Activated CD4-positive, alpha-beta T cell treated with anti-CD3 and anti-CD28 coated beads for 24 hours (primary cell): ENCODE measurements at places on chromosomes 12 and 14.

GRCh38 chr12:62537551-62537950, 70.9 kb downstream of the MON2 start:
- no peak for DNase-seq

DNA sequence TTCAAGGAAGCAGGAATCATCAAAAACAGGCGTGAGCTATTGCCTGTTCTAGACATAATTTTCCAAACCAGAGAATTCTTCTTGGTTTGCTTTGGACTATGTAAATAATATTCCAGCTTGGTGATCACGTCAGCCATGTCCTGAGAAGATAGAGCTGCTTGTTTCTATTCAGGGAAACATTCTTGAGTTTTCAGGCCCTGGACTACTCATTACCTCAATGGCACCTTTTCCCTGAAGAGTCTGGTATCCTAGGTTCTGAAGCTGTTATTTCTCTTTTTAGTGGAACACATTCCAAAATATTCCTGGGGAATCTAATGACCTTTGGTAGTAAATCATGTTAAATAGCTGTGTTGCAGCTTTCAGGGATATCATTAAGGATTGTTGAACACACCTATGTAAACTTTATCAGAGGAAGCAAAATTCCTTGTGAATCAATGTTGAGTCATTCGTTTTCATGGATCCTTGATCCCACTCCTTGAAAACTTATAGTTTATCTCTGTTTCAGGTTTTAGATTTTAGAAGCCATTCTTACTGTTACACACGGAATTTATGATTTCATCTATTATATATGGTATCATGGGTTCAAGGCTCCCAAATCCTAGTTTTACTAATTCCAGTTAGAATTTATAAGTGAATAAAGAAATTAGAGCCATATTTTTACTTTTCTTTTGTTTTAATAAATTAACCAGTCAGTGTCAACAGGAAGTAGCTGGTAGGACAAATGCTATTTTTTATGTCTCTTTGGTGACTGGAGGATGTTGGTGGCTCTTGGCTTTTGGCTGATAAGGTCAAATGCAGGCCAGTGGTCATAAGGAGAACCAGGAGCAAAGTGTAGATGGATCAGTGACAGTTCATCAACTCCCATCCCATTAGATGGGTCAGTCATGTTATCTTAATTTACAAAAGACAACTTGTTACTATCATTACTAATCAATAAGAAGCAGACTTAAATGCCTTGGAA, 380.1 kb downstream of the ZFP36L1 start:
- no peak for DNase-seq

GRCh38 chr12:53751336-53752191, at the start of gene CISTR:
CISTR (minus strand) TSS chr12:53751979.
- DNase-seq, result no peak

DNA sequence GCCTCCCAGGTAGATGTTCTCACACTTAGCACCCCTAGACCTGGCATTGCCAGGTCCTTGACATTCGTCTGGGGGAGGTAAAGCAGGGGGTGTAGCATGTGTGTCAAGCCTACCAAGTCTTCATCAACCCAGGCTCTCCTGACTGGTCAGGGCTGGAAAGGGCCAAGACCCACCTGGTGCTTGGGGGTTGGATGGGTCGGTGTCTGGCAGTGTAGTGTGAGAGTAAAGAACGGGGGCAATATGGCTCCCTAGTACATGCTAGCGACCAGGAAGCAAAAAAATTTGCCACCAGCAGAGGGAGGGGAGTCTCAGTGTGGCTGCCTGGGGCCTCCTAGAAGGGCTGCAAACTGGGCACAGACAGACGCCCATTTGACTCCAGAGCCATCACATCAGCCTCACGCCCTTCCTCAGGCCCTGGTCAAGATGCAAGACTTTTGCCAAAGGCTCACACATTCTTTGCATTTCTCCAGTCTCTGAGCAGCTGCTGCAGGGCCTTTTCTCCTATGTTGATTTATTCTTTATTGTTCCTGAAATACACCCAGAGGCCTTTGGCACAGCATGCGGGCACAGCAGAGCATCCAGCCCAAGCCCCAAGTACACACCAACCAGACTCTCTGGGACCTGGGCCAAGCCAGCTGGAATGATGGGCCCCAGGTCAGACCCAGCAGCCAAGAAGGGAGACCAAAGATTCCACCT, 38.3 kb upstream of the PNMA1 start:
- DNase-seq, result no peak

- DNase-seq, result no peak
These were observed 17.2 kb downstream of the USP30 start for GRCh38 chr12:109069307-109070271.

DNA sequence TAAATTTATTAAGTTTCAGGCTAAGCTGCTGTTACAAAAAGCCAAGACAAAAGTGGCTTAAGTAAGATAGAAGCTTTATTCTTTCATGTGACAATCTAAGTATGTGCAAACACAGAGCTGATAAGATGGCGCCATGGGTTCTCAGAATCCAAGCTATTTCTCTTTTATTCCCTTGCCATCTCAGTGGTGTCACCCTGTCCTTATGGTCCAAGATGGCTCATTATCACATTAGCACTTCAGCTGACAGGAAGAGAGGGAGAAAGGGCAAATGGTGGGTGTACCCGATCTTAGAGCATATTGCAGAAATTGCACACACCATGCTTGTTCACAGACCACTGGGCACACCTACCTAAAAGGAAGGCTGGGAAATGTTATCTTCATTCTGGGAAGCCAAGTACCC, 211.7 kb downstream of the TMTC2 start:
- DNase-seq, result no peak

DNA sequence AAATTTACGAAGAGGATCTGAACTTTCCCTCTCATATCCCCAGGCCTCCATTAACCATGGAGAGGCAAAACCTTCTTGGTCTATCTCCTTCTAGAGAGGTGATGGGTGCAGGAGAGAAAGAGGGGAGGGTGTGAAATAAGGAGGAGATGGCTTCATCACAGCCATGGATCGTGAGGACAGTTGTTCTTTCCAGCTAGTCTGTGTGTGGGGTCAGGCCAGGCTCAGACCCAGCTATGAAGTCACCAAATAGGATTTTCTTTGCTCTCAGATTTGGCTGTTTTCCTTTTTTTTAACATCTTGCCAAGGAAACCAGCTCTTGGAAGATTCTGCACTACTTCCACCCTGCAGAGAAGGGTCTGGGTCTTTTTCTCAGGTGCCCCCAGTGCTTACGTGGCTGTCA, 64.9 kb upstream of the FAM181A start:
- no peak for DNase-seq

DNA sequence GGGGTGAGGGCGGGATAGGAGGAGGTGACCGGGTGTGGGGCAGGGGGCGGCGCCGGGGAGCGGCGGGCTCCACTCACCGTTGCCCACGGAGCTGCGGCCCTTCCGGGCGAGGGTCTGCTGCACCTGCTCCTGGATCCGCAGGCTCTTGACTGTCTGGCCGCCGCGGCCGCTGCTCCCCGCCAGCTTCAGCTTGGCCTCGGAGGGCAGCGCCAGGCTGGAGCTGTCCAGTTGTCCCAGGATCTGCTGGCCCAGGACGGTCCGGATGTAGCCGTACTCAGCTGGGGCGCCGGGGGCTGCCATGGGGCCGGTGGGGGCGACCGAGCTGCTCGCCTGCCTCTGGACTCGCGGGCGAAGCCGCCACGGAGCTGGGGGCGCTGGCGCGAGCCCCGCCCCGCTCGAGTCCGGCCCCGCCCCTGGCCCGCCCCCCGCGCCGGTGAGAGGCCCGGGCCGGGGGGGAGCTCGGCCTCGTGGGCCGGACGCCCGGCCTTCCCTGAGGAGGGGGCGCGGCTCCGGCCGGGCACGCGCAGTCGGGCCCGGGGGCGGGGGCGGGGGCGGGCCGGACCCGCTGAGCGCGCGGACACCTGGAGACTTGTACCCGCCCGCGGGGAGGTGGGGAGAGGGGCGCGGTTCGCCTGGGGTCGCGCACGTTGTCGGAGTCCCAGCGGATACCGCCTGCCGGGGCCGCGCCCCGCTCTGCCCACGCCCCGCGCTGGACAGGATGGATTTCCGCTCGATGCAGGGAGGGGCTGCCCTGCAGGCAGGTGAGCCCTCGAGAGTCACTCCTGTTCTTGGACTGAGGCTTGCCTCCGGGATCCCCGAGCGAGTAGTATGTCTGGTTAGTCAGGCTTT, at the start of gene PKP2:
TSS of gene PKP2 (minus strand) at position 346 of the 849 bp plus-strand sequence. CDS start at position 300, 46 bp downstream.
- DNase-seq, result no peak

- DNase-seq, result peak; percentile 61
These were observed 3.2 kb upstream of the DYNC1H1 start for GRCh38 chr14:101961011-101961721.

- DNase-seq, result no peak
These were observed 16.4 kb upstream of the SRP54 start for GRCh38 chr14:34966413-34966812.

DNA sequence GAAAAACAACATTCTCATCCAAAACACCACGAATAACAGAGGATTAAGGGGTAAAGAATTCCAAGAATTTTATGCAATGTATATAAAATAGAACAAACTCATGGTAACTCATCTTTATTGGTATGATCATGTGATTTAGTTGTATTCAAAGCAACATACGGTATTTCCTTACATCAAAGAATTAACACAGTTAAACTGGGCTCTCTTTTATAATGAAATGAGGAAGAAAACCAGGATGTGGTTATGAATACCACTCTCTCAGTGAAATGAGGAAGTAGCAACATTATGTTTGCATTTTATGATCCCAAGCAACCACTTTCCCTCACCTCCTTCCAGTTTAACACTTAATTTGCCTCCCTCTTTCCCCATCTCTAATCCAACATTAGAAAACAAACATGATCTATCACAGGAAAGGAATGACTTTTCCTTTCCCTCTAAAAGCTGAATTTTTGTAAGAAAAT, 22.9 kb downstream of the SPTLC2 start:
- no peak for DNase-seq

- DNase-seq, result no peak
These were observed 187.7 kb downstream of the PHETA1 start for GRCh38 chr12:111181143-111181726.

GRCh38 chr12:101439236-101439635, 31.7 kb upstream of the ARL1 start:
- no peak for DNase-seq

- no peak for DNase-seq
These were observed 5.2 kb upstream of the SLC8B1 start for GRCh38 chr12:113340061-113340460.

GRCh38 chr12:3231399-3231876, 154.3 kb downstream of the TSPAN9 start:
- DNase-seq, result no peak

- DNase-seq, result no peak
These were observed 561.5 kb downstream of the TMEM121 start for GRCh38 chr14:106087837-106088236.

- no peak for DNase-seq
These were observed 26.6 kb downstream of the FUT8 start for GRCh38 chr14:65439117-65439516.

DNA sequence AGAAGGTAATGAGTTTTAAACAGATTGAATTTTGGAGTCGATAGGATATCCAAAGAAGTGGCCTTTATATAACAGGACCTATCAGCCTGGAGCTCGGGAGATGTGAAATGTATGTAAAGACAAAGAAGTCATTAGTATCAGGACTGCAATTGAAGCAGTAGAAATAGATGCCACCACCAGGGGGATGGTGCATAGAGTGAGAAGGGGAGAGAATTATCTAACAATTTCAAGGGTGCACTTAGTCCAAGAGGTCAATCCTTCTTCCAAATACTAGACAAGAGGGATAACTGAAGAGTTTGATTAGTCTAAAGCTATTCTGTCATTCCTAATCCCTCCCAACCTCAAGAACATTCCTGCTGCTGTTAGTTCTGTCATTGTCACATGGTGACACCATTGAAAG, 127.8 kb downstream of the CFAP54 start:
- no peak for DNase-seq

DNA sequence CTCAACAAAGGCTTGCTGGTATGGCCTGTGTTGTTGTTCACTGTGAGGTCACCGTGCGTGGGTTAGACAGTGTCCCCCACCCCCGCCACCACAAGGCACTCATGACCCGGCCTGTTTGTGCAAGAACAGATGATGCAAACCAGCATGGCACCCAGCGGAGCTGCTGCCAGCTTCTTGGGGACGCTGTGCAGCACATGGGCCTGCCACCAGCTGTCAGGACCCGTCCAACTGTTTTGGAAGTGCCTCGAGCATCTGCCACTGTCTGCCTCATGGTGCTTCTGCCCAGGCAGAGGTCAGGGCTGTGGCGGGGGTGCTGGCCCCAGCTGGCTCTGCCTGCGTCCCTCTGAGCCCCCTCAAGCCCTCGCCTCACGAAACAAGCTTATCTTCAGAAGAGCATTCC, 1.5 kb downstream of the ASB2 start:
- DNase-seq, result no peak

DNA sequence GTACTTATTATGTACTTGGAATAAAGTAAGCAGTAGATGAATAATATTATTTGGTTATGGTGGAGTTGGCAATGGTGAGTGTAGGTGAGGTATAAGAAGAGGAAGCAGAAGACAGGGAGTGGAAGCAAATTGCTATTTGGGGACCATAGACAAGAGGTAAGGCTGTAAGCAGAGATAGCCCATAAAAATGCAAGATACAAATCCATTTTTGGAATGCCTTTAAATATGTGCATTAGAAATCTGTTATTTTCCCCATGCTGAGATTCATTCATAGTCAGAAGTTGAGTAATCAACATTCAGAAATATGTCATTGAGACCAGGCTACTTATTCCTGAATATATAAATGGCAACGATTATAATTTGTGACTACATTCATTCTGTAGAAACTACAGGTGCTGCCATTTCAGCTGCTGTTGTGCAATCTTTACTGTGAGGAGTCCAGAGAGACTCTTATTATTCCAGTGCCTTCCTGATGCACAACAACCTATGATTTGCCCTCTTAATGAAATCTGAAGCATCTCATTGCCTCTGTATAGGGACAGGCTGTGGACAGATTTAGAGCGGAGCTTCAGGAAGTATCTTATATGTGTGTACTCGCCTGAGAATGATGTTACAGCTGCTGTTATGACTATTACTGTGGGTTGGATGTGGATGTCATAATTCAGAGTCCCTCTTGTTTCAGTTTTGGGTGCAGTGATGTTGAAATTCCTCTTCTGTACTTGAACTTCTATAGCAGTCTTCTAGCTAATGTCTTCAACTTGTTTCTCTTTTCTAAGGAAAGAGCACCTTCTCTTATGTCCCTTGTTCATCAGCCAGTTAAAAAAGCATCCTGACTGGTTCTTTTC, 173.8 kb downstream of the NAV3 start:
- no peak for DNase-seq

GRCh38 chr12:1643905-1644533, 15.0 kb downstream of the WNT5B start:
- DNase-seq, result no peak
